Activated CD4-positive, alpha-beta T cell treated with anti-CD3 and anti-CD28 coated beads, Interleukin-2, amount 50 U/mL, for 24 hours (primary cell): ENCODE measurements at places on chromosomes 13 and 19.

GRCh38 chr19:2286402-2287140 is 4.6 kb upstream of the PEAK3 start:
- no peak for DNase-seq

GRCh38 chr13:101624981-101625380 is 172.5 kb downstream of the ITGBL1 start:
- DNase-seq, result no peak

DNA sequence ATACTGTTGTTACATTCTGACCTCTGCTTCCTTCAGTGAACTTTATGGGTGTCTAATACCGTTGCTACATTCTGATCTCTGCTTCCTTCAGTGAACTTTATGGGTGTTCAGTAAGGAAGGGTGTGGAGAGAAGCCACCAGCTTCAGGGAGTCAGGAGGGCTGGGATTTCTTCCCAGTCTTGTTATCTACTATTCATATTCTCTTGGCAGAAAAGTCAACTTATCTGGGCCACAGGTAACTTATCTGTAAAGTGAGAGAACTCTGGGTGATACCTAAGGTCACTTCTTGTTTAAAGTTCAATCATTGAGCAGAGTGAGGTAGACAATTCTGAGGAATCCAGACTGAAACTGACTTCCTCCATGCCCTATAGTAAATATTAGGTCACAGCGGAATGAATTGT is 71.2 kb upstream of the STK24 start:
- DNase-seq, result no peak

GRCh38 chr13:76398425-76398824 is 487.8 kb downstream of the KCTD12 start:
- DNase-seq, result no peak

- no peak for DNase-seq
These were observed 572.7 kb downstream of the IRS2 start for GRCh38 chr13:109213714-109214113.

DNA sequence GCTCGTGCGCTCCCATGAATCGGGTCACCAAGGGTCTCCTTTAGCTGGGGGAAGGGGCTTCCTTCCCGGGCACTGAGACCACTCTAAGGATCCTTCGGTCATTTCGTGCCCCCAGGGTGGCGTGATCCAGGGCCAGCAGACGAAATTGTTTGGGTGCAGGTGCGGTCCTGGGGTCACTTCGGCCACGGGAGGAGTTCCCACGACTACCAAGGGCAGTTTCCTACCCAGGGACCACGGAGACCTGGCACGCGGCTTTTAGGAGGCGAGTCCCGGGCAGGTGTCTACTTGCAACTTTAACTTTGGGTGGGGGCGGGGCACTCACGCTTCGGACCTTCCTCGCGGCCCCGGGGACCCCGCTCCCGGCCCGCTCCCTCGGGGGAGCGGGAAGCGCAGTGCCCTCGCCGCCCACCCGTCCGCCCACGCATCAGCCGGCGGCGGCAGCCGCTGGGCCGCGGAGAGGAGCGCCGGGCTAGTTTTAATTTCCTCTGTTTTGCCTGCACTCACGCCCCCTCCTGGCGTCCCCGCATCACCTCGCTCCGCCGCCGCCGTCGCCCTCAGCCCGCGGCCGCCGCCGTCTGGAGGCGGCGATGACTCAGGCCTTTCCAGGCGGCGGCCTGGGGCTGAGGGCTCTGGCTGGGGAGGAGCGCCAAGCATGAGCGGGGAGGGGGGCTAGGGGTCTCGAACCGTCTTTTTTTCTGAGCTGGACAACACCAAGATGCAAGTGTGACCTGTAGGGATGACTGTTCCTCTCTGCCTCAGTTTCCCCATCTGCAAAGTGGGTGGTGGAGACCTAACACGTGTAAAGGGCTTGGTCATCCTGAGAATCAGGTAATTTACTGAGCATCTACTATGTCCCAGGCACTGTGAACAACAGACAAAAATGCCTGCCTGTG is 21.8 kb downstream of the OLFM2 start:
- DNase-seq, result peak; percentile 64

- DNase-seq, result no peak
These were observed 4.6 kb downstream of the PCDH9 start for GRCh38 chr13:67225252-67226159.

DNA sequence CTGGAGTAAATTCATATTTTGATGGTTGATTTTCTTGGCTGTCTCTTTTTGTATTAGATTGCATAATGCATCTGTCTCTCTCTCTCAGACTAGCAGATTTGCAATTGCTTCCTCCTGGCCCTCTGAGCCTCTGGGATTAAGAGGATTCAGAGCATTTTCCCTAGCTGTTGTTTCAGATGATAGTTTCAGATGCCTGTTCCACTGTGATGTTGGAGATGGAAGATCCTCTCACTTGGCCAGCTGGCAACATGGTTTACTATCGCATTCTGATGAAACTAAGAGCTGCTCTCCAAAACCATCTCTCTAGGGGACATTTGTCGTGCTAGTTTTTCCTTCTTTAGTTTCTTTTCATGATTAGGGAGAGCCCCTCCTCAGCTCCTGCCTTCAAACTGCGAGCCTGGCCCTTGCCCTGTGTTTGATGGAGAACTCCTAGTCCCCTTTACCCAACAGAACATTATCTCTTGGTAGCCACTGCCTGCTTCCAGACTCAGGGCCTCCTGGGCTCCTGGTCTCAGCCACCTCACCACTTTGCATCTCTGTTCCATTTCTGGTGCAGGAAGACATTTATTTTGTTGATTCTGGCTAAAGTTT is 244.6 kb downstream of the B3GLCT start:
- no peak for DNase-seq

- no peak for DNase-seq
These were observed 176.7 kb upstream of the RNF113B start for GRCh38 chr13:98353750-98354149.

GRCh38 chr19:38706792-38707511 is 37.3 kb downstream of the CAPN12 start:
- DNase-seq, result no peak

DNA sequence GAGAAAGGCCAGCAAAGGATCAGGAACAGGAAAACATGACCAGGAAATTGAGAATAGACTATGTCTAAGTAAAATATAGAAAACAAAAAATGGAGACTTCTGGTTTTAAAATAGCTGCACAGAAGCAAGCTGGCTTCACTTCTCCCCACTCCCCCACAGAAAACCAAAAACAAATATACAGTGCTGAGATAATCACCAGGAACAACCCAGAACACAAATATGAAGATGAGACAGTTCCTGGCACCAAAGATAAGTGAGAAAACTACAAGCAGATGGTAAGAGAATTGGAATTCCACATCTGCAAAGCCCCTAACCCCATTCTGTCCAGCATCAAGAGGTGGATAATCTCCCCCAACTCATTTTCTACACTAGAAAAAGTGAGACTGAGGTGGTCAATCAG is 397.7 kb downstream of the SUCLA2 start:
- no peak for DNase-seq

DNA sequence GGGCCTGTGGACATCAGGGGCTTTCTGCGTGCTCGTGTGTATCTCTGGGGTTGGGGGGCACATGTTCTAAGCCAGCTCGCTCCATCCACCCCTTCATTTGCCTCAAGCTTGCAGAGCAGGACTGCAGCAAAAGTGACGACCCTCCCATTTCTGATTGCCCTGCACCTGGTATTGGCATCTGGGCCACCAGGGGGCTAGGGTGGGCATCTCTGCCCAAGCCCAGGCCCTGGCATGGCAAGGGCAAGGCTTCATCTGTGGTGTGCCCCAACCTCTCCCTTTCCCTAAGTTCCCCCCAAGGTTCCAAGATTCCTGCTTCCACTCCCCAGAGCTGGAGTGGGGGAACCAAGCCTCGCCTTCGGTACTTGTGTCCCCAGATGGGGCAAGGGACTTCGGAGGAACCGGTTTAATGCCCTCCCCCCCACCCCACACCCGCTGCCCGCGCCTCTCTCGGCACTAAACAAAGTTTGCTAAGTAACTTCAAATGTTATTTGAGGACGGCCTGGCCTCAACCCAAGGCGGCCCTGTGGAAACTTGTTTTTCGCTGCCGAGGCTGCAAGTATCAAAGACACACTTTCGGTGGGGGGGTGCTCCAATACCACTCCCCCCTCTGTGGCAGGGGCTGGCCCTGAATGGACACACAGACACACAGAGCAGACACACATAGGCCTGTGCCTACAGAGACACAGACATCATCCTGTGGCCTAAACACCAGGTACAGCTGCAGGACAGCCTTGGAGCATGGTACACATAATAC is 12.2 kb downstream of the NFIX start:
- no peak for DNase-seq
